ENCODE measurements at places on chromosomes 16 and 17.

GRCh38 chr16:50151756-50152155 is 1.4 kb upstream of the TENT4B start:
- no peak for DNase-seq

DNA sequence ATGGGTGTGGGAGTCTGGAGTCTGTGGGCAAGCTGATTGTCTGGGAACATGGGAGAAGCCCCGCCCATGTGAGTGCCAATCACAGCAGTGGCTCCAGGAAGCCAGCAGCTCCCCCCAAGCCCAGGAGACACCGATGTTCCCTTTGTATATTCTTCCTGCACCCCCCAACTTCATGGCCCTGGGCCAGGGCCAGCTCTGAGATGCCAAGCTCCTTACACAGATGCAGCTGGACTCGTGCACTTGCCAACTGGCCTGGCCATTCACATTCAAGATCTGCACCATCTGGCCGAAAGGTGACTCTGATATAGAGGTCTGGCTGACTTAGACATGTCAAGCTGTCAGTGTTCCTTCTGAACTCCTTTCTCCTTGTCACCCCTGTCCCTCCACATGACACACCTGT is 50.5 kb downstream of the CACNG5 start:
- no peak for DNase-seq

DNA sequence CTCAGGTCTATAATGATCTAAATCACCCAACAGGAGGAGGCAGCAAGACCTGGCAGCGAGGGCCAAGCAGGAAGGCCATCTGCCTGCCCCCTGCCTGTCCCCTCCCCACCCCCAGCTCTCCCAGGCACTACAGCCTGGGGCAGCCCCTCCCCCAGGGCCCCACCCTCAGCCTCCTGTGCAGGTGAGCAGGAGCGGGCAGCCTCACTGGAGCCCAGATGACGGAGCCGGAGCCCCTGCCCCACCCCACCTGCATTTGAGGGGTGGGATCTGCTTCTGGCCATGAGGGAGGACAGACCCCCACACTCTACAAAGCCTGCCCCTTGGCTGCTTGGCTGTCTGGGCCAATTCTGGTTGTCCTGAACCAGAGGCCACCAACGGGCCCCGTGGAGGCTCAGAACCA is 12.4 kb upstream of the BAHCC1 start:
- DNase-seq = no peak

DNA sequence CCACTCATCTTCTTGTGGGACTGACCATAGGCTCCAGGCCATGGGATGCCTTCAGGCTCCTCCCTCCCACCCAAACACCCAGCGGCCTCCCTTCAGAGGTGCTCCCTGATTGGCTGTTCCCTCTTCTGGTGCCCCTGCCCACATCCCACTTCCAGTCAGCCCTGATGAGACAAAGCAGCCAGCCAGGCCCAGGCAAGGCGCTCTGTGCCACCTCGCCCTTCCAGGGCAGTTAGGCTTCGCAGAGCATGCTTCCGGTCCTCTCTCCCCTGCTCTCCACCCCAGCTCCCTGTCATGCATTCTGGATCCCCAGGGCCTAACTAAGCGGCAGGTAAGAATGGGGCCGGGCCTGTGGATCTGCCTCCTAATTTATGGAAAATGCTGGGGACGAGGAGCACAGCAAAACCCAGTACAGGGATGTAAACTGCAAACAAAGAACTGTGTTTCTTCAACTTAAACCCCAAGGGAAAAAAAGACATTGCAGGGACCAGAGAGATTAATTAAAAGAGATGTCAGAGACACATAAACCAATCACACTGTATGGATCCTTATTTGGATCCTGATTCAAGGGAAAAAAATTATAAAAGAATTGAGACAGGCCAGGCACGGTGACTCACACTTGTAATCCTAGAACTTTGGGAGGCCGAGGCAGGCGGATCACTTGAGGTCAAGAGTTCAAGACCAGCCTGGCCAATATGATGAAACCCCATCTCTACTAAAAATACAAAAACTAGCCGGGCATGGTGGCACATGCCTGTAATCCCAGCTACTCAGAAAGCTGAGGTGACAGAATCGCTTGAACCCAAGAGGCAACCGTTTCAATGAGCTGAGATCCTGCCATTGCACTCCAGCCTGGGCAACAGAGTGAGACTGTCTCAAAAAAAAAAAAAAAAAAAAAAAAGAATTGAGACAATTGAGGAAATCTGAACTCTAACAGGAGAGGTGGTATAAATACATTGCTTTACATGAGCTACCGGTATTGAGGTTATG is 26.0 kb downstream of the ZDHHC7 start:
- no peak for DNase-seq

- DNase-seq = no peak
These were observed 35.1 kb downstream of the IGF2BP1 start for GRCh38 chr17:49031965-49032928.

- no peak for DNase-seq
These were observed 50.9 kb downstream of the TEX2 start for GRCh38 chr17:64212122-64212521.

- no peak for DNase-seq
These were observed 1.8 kb downstream of the SSTR5 start for GRCh38 chr16:1074379-1074649.

- DNase-seq = no peak
These were observed 96.7 kb downstream of the AATF start for GRCh38 chr17:37045351-37045922.

GRCh38 chr17:45170931-45171337 is 9.3 kb downstream of the HEXIM2 start:
- peak; percentile 90 for DNase-seq

DNA sequence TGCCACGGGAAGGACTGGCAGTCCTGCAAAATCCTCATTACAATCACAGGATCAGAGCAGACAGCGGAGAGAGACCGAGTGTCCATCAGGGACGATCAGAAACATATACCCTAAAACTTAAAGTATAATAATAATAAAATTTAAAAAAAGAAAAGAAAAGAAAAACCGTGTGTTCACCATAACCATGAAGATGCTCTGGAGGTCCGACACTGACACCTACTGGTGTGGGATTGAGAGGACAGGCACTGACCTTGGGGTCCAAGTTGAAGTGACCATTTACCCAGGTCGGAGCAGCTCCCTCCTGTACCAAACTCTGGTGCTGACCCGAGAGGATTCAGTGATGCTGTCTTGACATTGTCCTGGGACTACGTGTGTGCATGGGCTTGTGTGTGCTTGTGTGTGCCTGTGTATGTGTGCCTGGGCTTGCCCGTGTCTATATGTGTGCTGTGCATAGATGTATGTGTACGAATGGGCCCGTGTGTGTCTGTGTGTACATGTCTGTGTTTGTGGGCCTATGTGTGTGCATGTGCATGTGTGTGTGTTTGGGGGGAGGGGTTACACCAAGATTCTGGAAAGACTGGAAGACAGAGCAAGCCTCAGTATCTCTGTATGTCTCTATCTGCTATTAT is 10.0 kb upstream of the CD300LD start:
- no peak for DNase-seq

- DNase-seq = no peak
These were observed 19.2 kb upstream of the ABAT start for GRCh38 chr16:8655184-8655717.

DNA sequence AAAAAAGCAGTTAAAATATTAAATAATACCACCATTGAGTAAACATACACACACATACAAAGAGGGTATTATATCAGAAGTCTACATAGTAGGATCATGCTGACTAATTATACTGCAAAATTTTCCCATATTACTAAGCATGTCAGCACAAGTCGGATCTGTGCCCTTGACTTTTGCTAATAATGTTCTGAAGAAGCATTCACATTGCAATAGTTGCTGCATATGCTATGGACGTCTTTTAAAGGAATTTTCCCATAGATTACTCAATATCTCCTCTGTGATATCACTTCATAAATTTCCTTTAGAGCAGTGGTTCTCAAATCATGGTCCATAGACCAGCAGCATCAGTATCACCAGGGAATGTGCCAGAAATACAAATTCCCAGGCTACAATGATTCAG is 110.9 kb upstream of the NUDT7 start:
- no peak for DNase-seq

DNA sequence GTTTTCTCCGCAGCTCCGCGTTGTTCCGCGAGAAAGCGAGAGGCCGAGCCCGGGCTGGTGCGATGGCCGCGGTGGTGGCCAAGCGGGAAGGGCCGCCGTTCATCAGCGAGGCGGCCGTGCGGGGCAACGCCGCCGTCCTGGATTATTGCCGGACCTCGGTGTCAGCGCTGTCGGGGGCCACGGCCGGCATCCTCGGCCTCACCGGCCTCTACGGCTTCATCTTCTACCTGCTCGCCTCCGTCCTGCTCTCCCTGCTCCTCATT is 404 bp downstream of the EMC6 start:
- DNase-seq = no peak

DNA sequence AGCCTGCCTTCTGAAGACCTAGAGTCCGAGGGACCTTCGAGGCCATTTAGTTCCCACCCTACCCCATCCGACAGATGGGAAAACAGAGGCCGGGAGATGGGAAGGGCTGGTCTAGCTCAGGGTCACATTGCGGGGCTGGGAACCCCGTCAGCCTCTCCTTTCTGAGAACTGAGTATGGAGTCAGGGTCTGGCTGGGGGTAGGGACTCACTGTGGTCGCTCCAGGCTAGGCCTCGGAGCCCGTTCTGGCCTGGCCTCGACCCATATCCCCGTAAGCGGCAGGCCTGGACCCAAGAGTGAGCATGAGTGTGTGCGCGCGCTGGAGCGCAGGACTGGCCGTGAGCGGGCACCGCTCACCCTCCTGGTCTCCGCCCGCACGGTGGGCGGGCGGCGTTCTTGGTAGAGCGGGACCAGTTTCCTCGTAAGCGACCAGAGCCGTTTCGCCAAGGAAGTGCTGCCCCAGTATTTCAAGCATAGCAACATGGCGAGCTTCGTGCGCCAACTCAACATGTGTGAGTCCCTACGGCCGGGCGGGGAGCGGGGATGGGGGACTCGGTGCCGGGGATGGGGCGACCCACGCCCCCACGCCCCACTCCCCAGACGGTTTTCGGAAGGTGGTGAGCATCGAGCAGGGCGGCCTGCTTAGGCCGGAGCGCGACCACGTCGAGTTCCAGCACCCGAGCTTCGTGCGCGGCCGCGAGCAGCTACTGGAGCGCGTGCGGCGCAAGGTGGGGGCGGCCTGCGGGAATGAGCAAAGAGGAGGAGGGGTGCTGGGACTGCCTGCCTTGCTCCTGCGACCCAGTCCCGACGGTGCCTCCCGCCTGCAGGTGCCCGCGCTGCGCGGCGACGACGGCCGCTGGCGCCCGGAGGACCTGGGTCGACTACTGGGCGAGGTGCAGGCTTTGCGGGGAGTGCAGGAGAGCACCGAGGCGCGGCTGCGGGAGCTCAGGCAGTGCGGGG is 855 bp downstream of the HSF4 start:
- no peak for DNase-seq

GRCh38 chr16:80375973-80376372 is 164.8 kb upstream of the DYNLRB2 start:
- no peak for DNase-seq

GRCh38 chr17:16442141-16442540 is 26.8 kb downstream of the TRPV2 start:
- DNase-seq = no peak

DNA sequence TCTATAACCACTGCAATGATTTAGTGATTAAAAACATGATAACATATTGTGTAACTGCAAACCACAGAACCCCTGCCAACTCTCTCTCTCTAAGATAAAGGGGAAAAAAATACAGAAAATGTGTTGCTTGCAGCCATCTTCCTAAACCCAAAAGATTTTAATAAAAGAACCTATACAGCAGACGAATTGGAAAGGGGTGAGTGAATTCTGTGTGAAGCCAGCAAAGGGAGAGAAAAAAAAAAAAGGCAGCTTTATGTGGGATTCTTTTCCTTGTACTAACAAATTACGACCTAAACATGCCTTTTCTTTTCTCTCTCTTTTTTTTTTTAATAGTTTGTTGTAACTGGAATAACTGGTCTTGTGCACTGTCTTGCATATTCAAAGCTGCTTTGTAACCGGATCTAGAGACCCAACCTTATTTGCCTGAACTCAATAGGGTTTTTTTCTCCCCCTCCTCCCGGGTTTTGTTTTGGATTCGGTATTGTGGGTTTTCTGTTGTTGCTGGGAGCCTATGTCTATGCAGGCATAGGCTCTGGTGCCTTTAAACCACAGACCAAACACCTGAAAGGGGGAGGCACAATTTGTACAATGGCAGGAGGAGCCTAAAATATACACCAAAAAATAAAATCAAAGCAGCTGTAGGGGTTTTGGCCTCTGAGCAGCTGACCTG is 7.0 kb upstream of the ZFHX3 start:
- no peak for DNase-seq

DNA sequence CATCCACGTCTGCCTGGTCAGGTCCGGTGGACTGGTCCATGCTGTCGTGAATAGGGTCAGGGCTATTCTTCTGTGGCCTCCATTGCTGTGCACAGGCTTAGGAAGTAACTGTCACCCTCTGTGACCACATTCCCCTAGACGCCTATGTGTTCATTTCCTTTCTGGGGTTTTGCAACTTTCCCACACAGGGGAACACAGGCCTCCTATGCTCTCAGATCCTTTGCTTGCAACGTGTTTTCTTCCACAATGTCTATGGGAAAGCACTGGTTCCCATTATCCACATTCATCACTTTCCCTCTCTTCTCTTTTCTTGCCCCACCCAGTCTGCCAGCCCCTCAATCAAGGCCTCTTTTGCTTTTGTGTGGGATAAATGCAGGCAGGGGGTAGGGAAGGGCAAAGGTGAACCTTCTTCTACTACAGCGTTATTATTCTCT is 43.2 kb upstream of the DNAJA2 start:
- DNase-seq = no peak

GRCh38 chr17:16814439-16814838 is 124.4 kb downstream of the CCDC144A start:
- DNase-seq = no peak

- no peak for DNase-seq
These were observed 89.7 kb downstream of the NPIPB11 start for GRCh38 chr16:29316761-29317183.

- no peak for DNase-seq
These were observed 21.4 kb downstream of the CCDC102A start for GRCh38 chr16:57514791-57515600.

DNA sequence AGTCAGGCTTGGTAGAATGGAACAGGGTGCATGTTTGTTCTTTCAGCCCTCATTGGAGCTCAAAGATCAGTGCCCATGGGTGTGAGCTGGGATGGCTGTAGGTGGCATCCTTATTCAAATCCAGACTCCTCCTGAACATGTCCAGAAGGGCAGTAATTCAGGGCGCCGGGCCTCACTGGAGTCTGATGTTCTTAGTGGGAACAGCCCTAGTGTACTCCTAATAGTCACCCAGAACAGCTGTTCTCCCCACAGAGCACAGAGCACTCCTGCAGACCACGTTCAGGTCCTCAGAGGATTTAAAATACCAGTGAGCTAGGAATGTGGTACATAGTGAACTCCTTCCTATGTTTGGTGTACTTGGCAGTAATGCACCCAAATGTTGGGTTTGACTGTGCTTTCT is 96.2 kb downstream of the BANP start:
- DNase-seq = no peak

DNA sequence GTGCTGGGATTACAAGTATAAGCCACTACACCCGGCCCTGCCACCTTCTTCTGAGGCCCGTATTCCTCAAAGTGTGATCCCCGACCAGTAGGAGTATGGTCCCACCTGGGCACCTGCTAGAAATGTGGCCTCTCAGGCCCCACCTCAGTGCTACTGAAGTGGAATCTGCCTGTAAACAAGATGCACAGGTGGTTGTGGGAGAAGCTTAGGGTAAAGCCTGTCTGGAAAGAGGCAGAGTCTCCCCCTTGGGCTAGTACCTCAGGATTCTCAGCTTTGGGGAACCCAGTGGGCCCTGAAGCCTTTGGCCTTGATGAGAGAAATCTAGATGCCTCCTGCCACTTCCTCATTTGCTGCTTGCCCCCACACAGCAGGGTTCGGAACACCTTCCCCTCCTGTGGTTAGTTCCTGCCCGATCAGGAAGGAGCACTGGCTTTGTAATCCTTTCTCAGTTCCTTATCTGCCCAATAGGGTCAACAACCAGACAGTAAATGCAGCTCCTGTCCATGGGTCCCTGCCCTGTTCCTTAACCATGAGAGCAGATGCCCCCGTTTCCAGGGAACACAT is 25.2 kb downstream of the TK2 start:
- no peak for DNase-seq
